Stimulated activated CD8-positive, alpha-beta memory T cell treated with anti-CD3 and anti-CD28 coated beads, Interleukin-7, amount 100 ng/mL, for 1 hour (primary cell): ENCODE measurements at places on chromosomes 3 and 15.

DNA sequence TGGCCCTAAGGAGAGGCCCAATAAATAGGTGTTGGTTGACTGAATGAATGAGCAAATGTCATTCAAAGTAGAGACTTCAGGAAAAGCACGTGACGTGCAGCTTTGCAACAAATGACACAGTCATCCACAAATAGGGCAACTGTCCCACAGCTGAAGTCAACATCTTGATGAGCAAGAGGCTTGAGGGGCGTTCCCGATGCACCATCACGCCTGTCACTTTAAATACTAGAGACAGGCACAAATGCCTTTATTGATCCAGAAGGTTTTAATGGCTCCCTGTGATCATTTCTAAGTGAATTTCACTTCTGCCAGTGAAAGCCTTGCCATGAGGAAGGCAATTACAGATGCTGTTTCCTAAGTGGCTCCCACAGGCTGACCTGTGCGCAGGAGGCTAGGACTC lies 43.6 kb downstream of the ABTB1 start:
- no peak for DNase-seq

GRCh38 chr3:134617608-134618477 lies 33.0 kb downstream of the KY start:
- no peak for DNase-seq

DNA sequence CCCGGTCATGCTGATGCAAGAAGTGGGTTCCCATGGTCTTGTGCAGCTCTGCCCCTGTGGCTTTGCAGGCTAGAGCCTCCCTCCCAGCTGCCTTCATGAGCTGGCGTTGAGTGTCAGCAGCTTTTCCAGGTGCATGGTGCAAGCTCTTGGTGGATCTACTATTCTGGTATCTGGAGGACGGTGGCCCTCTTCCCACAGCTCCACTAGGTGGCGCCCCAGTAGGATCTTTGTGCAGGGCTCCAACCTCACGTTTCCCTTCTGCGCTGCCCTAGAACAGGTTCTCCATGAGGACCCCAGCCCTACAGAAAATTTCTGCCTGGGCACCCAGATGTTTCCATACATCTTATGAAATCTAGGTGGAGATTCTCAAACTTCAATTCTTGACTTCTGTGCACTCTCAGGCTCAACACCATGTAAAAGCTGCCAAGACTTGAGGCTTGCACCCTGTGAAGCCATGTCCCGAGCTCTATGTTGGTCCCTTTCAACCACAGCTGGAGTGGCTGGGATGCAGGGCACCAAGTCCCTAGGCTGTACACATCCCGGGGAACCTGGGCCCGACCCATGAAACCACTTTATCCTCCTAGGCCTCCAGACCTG lies 238.4 kb upstream of the MDFIC2 start:
- DNase-seq: peak; percentile 60

DNA sequence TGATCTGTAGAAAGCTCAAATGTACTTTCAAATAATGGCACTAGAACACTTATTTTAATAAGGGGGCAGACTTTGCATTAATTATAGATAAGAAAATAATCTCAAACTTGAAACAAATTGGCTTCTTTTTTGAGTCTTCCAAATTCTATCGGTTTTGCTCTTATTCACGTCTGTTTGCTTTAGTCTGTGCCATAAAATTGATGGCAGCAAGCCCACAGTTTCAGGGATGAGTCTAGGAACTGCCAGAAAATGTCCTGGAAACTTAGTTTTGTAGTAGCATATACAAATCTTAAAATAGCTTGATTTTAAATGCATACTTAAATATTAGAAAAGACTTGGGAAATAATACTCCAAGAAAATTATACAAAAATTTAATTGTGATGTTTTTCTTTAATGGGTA lies 39.7 kb downstream of the BCHE start:
- no peak for DNase-seq

DNA sequence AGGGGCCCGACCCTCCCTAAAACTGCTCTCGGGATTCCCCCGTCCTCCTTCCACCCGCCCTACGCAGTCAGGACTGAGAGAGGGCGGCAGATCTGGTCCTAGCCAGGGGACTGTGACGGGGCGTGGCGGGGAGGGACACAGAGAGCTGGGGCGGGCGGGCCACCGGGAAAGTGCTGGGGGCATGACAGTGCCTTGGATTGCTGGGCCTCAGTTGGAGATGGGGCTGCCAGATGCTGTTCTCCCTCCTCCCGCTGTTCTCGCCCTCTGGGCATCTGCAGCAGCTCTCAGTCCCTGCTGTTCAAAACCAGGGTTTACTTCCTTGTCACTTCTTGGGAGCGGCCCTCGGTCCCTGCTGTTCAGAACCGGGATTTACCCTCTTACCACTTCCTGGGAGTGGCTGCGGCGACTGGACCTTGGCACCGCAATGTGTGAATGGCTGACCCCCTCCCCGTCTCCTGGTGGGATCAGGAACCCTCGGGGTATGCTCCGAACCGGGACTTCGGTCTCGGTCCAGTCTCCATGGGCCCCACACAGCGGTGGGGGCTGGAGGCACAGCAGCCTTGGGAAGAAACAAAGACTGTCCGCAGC lies 1.8 kb upstream of the RPP25 start:
- no peak for DNase-seq

- DNase-seq: no peak
Observed at GRCh38 chr3:31468433-31468832, 64.3 kb upstream of the STT3B start.

GRCh38 chr15:40743921-40744814 lies 10.9 kb downstream of the RMDN3 start:
- DNase-seq: peak; percentile 26

DNA sequence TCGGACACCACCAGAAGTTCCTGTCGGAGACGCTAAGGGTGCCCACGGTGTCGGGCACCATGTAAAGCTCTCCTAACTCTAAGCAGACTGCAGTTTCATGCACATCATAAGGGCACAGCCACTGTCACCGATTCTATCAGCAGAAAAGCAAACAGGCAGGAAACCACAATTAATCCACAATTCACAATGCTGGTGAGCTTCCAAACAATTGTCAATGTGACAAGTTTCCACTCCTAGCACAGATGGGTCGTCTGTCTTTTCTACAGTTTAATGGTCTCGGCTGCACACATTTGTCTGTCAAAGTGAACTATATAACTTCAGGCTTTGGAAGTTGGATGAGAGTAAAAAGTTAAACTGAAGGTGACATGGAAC lies 8.8 kb upstream of the OCA2 start:
- no peak for DNase-seq

GRCh38 chr15:67821784-67822440 lies 3.4 kb upstream of the SKOR1 start:
- no peak for DNase-seq

DNA sequence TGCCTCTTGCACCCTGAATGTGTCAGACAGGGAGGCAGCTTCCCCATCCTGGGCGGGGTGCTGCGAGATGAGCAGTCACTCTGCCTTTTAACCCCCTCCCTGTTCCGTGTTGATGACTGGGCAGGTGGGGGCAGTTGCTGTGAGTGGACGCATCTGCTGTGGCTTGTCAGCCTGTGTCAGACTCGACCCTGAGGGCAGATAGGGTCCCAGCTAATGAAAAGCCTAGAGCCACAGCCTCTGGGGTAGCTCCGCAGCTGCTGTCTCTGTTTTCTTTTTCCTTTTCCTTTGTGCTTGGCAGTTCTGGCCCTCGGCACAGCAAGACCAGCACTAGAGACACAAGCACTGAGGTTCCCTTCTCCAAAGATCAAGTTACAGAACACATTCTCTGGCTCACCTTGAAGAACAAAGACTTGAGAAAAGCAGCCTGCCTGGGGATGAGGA lies 43.0 kb upstream of the GLCE start:
- no peak for DNase-seq

DNA sequence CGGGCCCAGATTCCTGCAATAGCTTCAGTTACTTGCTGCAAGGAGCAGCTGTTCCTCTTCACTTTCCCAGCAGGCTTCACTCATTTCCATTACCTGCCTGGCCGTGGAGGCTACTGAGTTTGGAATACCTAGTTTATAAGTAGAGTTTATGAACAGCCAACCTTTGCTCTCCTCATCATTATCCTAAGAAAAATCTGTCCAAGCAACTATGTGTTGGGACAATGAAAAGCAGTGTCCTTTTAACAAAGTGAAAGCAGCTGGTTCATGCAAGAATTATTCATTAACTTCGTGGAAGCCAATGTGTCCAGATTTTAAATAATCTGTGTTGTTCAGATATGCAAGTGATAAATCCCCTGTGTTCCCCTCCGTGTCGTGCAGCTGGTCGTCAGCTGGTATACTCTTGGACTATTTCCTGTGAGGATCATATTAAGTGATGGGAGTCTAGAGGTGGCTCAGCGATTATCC lies 39.3 kb upstream of the SSR3 start:
- DNase-seq: no peak

DNA sequence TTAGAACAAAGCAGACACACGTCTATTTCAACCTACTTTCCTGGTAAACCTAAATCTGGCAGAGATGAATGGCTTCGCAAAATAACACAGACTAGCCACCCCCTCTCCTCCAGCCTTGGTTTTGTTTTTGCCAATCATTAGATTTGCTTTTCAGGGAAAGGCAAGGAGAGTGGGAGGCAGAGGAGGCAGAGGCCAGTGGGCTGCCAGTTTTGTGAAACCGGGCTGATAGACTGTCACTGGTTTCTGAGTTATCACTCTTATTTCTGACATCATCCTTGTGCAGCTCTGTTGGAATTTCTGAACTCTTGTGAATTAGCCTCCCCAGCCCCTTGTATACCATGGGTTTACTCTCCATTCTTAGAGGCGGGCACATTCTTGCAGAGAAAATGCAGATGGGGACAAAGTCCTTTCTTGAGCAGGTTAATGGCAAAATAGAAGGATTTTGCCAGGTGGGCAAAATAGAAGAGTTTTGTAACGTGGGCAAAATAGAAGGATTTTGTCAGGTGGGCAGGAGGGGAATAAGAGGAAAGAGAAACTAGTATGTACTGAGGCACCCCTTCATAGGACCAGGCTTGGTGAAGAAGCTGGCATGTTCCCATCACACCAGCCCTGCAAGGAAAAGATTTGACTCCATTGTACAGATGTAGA lies 3.2 kb upstream of the FEM1B start:
- DNase-seq: no peak

GRCh38 chr3:185983495-185984141 lies 45.8 kb upstream of the TRA2B start:
- DNase-seq: peak; percentile 27

DNA sequence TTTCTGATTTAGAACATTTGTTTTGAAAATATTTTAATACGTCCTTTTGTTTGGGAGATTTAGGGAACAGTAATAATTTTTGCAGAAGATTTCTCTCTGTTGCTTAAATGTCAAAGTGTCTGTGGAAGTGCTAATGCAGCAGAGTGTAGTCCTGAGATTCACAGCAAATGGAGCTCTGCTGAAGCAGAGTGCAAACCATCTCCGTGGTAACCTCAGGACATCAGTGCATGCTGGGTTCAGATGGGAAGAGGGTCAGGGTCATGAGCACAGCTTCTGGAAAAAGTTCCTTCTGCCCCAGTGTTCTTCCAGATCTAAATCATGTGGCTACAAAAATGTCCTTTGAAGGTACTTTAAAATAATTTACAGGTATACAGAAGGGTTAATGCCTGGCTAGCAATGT lies 39.9 kb upstream of the SLC9A9 start:
- DNase-seq: no peak

DNA sequence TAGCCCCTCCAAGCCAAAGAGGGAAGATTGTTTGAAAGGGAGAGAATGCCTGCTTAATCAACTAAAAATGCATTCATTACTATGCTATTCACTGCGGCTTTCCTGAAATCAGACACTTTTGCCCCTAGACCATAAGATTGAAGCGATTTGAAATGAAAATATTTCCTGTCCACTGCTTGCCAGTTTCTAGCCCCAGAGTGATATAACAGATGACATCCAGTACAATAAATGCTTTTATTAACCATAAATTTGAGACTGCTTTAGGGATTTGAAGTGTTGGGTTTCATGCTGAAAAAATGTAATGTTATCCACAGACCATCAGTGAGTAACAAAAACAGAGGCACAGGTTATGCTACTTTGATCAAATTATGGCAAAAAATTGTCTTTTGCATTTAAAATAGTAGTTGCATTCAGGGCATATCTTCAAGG lies 14.1 kb downstream of the IL17RD start:
- DNase-seq: no peak

DNA sequence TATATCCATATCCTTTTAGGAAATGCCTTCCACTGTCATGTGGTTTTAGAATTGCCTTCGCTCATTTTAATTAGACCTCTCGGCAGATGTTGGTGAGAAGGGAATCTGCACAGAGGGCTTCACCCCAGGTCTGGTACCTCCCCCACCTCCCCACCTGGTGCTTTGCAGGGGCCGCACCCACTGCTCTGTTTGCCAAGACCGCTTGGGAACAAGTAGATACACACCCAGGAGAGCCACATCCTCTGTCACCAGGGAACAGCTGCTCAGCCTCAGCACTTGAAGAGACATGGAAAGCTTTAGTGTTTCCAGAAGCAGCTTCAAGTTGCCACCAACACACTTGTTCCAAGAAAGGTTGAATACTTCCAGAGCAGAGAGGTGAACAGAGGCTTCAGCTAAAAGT lies 21.8 kb downstream of the LRRC31 start:
- DNase-seq: no peak

GRCh38 chr15:98650417-98651035 lies 2.2 kb downstream of the IGF1R start:
- DNase-seq: no peak

- no peak for DNase-seq
Observed at GRCh38 chr3:71438904-71439303, 144.6 kb downstream of the FOXP1 start.

DNA sequence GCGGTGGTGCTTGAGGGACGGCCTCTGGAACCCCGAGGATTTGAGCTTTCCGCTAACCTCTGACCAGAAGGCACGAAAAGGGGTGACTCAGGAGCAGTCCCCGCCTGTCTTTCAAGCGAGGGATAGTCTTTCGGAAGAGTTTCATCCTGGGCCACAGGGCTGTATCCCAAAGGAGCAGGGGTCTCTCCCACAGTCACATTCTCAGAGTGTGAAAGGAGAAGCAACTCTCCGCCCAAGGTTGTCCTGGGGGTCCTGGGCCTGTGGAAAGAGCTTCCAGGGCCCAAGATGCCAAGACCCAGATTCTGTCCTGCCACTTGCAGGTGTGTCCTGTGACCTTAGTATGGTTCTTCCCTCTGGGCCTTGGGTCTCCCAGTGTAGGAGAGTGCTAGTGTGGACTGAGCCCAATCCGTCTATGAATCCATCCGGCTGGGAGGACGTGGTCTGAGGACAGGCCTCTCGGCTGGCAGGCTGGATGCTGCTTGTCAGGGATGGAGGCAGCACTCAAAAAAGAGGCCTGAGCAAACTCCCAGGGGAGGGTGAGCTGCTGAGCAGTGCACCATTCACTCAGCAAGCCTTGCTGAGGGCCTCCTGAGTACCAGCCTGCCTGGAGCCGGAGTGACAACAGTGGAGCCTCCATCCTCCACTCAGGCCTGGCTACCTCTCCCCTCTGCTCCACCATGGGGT lies 1.6 kb upstream of the DUSP7 start:
- no peak for DNase-seq

GRCh38 chr15:89171136-89172072 lies 50.0 kb downstream of the RLBP1 start:
- DNase-seq: no peak

DNA sequence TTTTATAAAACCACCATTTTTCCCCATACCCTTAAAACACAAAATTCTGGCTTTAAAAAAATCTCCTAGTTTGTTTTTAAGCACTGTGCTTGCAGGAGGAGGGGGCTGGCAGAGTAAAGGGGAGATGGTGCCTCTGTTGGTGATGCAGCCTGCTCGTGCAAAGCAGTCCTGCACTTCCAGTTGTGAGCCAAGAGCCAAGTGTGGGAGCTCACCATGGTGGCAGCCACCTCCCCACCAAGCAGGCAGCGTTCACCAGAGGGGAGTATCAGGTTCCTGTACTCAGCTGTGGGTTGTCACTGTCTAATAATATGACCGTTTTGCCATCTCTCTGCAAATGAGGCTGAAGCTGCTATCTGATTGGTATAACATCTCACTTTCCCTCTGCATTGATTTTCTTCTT lies 164.8 kb downstream of the SYNPR start:
- DNase-seq: no peak

- DNase-seq: no peak
Observed at GRCh38 chr15:84765675-84766074, 17.3 kb downstream of the ZNF592 start.
